ENCODE measurements at places on chromosomes 3 and 15.

GRCh38 chr15:98834976-98835375 is 172.6 kb downstream of the PGPEP1L start:
- DNase-seq = no peak

- DNase-seq = no peak
Observed at GRCh38 chr3:67906261-67906660, 251.8 kb upstream of the SUCLG2 start.

- DNase-seq = no peak
Observed at GRCh38 chr3:60932643-60933042, 318.6 kb downstream of the FHIT start.

- DNase-seq = no peak
Observed at GRCh38 chr3:47000922-47001730, 21.7 kb downstream of the NBEAL2 start.

DNA sequence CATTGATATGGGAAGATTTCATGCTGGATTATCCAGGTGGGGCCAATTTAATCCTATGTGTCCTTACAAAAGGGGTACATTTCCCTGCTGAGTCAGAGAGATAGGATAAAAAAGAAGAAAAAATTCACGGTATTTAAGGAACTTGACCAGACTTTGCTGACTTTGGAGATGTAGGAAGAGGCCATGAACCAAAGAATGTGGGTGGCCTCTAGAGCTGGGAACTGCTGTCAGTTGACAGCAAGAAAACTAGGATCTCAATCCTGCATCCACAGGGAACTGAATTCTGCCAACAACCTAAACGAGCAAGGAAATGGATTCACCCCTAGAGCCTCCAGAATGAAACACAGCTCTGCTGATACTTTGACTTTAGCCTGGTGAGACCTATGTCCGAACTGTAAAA is 148.1 kb upstream of the SLC24A5 start:
- DNase-seq = no peak

DNA sequence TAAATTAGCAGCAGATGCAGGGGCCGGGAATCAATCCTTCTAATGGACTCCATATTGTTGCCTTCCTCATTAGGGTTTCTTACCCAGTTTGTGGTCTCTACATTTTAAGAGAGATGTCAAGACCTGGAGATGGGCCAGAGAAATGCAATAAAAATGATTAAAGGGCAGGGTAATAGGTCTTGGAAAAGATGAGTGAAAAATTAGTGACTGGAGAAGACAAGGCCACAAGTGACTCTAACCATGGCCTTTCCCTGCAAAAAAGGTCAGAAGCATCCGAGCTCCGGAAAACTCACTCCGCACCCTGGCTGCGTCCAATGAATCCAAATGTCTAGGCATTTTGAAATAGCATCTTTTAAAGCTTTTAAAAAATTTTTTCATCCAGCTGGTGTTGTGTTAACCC is 152.8 kb downstream of the ARRDC4 start:
- no peak for DNase-seq

GRCh38 chr3:56835650-56836227 is 34.0 kb upstream of the ARHGEF3 start:
- no peak for DNase-seq

- no peak for DNase-seq
Observed at GRCh38 chr15:97991972-97992541, 31.6 kb downstream of the ARRDC4 start.

DNA sequence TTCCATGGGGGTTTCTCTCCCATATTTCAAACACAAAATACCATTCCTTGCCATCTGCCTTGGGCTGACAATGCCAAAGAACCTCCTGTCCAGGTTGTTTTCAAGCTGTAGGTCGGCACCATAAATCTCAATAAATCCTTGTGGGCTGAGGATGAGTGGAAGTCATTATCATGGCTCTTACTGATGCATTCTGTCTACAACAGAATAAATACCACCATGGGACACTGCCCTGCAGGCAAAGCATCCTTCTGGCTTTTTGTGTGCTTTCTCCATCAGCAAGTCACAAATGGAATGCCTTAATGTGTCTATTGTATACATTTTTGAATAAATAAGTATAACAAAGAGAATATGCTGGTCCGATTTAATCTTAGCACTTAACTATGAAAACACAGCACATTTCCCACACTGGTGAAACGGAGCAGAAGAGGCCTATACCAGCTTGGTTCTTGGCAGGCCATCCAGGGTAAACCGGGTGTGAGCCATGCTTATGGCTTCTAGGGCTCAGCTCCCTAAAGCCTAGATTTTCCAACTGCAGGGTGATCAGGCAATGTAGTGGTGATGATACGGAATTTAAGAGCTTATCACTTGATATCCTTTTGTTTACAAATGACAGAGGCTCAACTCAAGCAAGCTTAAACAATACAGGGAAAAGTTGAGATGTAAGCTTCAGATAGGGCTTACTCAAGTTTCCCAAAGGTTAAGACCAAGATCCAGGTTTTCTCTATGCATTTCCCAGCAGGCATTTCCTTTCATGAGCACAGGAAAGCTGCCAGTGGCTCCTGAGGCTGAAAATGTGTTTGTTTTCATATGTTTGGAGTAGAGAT is 133.2 kb upstream of the LRTM1 start:
- no peak for DNase-seq

GRCh38 chr3:71300951-71301393 is 282.6 kb downstream of the FOXP1 start:
- DNase-seq = no peak

GRCh38 chr15:36579792-36580431 is 486 bp downstream of the CDIN1 start:
- peak; percentile 69 for DNase-seq
